ENCODE measurements at places on chromosomes 4 and X.

DNA sequence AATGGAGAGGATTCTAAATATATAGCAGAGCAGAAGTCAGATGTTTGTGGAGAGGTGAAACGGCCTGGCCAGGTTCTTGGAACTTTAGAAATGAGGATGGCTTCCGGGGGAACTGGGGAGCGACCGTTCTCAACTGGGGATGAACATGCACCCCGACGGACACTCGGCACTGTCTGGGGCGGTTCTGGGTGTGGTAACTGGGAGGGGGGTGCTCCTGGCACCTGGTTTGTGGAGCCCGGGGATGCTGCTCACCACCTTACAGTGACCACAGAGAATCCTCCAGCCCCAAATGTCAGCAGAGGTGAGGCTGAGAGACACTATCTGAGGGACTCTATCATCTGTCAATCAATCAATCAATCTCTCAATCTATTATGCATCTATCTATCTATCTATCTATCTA lies 69.0 kb upstream of the PPP2R3B start:
- DNase-seq, result no peak

GRCh38 chrX:989959-990510 lies 222.4 kb downstream of the CRLF2 start:
- peak; percentile 66 for DNase-seq

GRCh38 chrX:104118765-104119164 lies 6.4 kb downstream of the ZCCHC18 start:
- no peak for DNase-seq

DNA sequence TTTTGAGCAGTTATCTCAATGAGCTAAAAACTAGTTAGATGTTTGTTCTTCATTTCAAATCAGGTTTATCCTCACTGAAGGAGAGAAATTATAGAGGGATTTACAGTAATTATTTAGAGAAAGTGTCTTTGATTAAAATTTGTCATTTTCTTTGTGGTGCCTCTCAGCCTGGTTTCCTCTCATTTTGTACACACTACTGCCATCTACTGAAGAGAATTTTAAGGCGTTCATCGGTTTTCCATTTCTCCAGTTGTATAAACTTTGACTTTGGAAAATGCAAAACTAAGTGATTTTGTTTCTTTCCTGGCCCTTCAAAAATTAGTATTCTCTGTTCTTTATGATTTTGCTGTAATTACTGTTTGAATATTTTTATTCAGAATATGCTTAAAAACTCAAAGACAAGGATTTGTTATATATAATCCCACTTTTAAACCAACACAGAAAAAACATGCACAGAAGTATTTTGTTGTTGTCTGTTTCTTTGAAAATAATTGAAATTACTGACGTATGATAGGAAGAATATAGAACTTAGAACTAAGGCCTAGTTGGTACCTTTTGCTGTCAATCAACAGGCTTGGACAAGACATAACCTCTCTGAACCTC lies 34.4 kb upstream of the ANXA3 start:
- DNase-seq, result no peak

DNA sequence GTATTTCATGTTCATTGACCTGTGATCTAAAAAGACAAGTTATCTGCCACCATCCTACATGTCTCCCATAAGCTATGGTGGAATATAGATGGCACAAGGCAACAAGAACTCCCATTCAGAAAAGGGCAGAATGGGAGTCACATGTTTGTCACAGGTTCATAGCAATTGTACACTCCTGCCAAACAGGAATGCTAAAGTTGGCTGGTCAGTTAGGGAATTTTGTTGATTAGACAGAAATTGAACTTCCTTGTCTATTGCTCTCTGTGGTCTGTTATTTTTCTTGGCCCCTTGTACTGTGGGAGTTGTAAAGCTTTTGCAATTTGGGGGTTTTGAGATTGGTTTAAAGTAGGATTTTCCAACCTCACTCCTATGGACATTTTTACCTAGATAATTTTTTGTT lies 101.7 kb upstream of the SOD3 start:
- DNase-seq, result no peak

- DNase-seq, result no peak
Measured at GRCh38 chrX:14673764-14674163, 144.4 kb downstream of the GLRA2 start.

DNA sequence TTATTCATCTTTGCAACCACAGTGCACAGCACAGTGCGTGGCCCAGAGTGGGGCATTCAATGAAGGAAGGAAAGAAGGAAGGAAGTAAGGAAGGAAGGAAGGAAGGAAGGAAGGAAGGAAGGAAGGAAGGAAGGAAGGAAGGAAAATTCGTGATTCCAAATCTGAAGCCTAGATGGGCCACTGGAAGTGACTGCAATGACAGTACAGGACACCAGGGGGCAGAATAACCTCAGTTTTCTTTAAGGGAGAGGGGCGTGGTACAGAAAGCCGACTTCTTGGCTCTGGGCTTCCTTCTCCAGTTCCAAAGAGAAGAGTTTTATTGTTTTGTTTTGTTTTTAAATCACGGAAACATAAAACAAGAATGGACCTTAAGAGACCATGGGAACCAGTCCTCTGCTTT lies 47.8 kb downstream of the APLN start:
- DNase-seq, result peak; percentile 47

GRCh38 chr4:93267747-93268146 lies 560.8 kb upstream of the ATOH1 start:
- DNase-seq, result no peak

GRCh38 chrX:9438933-9439494 lies 25.8 kb upstream of the TBL1X start:
- DNase-seq, result no peak

DNA sequence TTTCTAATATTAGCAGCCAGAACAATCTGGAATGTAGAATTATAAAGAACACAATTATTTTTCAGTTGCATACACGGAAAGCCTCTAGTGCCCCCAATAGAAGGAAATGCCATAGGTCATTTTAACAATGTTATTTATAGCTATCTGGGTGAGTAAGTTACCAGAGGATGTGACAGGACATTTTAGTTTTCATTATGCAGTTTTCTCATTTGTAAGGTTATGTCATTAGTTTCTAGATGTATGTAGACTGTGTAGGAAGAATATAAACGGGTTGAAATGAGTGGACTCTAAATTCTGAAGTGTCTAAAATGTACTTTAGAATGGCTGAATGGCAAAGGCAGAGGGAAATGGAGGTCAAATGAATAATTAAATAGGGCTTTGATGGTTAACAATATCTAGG lies 213.3 kb downstream of the DTHD1 start:
- no peak for DNase-seq

DNA sequence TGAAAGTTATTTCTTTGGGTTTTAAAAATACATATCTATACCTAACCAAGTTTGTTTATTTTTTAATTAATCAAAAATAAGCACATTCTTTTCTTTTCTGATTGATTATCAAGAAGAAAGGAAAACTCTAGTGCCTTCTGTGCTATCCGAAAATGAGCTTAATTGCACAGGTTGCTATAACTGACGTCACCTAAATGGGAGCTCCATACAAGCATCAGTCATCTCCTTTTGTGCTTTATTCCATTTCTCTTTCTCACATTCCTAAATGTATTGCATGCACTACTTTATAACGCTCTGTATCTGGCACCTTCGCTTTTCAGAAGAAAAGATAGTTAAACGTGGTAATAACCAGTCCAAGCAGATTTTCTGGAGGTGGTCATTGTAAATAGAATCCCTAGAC lies 675.0 kb downstream of the STPG2 start:
- DNase-seq, result no peak

DNA sequence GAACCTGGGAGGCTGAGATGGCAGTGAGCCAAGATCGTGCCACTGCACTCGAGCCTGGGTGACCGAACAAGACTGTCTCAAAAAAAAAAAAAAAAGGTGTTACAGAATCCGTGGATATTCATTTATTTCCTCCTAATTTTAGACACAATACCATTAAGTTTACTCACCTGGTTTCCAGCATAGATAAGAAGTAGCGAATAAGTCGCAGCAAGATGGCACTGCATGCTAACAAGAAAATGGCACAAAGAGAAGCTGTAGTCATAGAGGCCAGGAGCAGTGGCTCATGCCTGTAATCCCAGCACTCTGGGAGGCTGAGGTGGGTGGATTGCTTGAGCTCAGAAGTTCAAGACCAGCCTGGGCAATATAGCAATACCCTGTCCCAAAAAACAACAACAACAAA lies 17.0 kb upstream of the MOB1B start:
- DNase-seq, result no peak

DNA sequence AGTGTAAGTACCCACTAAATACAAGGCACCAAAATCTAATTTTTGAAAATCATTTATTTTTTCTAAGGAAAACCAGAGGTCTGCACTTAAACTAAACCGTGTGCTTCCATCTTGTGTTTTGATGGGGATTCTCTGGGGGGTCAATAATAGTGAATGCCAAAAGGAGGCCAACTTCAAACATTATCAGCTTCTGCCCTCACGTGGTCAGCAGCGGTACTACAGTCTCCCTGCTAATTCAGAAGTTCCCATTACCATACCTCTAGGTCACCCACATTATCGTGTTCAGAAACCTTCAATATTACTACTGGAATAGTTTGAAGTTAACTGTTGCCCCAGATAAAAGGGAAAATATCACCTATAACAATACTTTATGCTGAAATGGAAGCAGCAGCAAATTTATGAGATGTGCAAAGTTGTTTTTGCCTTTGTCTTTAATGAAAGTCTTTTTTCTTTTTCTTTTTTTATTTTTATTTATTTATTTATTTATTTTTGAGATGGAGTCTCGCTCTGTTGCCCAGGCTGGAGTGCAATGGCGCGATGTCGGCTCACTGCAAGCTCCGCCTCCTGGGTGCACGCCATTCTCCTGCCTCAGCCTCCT lies 17.3 kb downstream of the CTPS2 start:
- peak; percentile 45 for DNase-seq

- DNase-seq, result no peak
Measured at GRCh38 chrX:96181605-96182004, 503.0 kb upstream of the DIAPH2 start.

- DNase-seq, result no peak
Measured at GRCh38 chr4:36303426-36304137, 22.2 kb downstream of the DTHD1 start.

DNA sequence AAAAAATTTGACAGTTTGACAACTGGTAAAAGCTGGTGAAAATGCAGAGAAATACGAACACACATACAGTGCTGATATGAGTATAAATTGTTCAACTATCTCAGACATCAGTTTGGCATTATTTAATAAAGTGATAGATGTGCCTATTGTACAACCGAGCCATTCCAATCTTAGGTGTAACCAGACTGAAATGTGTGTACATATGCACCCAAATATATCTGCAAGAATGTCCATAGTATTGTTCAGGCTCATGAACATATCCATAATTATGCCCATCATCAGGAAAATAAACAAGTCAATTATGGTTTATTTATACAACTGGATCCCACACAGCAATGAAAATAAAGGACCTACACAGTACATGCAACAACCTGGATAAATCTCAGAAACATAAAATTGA lies 188.9 kb upstream of the DDX53 start:
- DNase-seq, result no peak

DNA sequence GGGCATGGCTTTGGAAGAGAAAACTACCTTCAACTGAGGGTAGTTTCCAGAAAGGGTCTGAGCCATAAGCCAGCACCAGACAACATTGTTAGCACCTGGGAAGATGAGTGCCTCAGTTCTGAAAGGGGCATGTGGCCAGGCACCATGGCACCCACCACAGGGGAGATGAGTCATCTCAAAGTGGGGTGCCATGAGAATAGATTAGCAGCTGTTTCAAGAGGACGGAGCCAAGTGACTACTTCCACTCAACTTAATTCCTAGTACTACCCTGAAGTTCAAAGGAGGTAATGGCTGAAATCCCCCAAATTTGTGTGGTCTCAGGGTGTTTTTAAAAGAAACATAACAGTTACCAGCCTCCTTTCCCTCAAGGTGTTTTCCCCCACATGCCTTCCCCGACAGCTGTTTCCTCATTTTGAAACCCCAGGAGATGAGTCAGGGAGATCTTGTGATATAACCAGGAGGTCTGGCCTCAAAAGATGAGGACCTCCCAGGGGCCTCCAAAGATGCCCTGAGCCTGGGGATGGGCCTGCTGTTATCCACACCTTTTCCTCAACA lies 27.8 kb upstream of the FTHL17 start:
- DNase-seq, result no peak

GRCh38 chr4:102321260-102321995 lies 23.9 kb downstream of the SLC39A8 start:
- DNase-seq, result no peak

- no peak for DNase-seq
Measured at GRCh38 chr4:39330353-39330752, 35.8 kb downstream of the RFC1 start.

- no peak for DNase-seq
Measured at GRCh38 chr4:155908187-155909139, 5.0 kb downstream of the TDO2 start.

DNA sequence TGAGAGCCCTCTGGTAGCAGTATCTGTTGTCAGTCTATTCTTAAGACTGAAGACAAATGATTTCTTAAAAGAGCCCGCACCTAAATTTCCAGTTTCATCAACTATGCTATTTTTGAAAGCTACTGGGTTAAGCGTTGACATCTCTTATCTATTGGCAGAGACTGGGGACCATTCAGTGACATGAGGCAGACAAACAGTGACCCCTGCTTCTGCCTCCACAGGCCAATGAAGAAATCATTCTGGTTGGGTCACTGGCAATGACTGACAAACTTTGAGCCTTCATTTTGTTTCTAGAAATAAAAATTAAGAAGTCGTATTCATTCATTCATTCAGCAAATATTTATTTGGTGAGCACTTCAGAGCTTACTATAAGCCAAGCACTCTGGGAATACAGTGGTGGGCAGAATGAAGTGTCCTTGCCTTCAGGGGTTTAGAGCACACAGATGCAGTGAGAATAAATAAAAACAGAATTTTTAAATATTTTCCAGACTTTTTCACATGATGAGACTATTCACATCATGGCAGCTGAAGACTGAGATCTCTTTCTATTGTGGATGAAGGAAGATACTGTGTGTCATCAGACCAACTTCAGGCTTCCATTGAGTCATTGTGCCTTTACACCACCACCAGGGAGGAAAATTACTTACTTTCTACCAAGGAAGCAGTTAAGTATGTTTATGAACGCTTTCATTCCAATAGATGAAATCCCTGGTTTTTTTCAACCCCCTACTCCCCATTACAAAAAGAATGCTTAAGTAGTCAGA lies 36.0 kb downstream of the SORBS2 start:
- no peak for DNase-seq

DNA sequence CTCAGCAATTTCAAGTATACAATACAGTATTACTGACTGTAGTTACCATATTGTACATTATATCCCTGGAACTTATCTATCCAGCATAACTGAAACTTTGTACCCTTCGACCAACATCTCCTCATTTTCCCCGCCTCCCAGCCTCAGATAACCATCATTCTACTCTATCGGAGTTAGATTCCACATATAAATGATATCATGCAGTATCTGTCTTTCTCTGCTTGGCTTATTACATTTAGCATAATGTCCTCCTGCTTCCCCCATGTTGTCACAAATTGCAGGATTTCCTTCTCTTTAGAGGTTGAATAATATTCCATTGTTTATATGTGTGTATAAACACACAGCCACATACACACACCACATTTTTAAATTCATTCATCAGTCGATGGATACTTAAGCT lies 218.1 kb downstream of the MAML3 start:
- no peak for DNase-seq

- DNase-seq, result no peak
Measured at GRCh38 chrX:86329174-86329573, 180.9 kb downstream of the DACH2 start.

- no peak for DNase-seq
Measured at GRCh38 chr4:166399021-166399420, 526.0 kb downstream of the TLL1 start.

Data from activated CD4-positive, alpha-beta T cell treated with anti-CD3 and anti-CD28 coated beads for 24 hours (primary cell).